Right ventricle myocardium inferior (tissue), 1 donor: ENCODE measurements at places on chromosomes 13 and 19.

DNA sequence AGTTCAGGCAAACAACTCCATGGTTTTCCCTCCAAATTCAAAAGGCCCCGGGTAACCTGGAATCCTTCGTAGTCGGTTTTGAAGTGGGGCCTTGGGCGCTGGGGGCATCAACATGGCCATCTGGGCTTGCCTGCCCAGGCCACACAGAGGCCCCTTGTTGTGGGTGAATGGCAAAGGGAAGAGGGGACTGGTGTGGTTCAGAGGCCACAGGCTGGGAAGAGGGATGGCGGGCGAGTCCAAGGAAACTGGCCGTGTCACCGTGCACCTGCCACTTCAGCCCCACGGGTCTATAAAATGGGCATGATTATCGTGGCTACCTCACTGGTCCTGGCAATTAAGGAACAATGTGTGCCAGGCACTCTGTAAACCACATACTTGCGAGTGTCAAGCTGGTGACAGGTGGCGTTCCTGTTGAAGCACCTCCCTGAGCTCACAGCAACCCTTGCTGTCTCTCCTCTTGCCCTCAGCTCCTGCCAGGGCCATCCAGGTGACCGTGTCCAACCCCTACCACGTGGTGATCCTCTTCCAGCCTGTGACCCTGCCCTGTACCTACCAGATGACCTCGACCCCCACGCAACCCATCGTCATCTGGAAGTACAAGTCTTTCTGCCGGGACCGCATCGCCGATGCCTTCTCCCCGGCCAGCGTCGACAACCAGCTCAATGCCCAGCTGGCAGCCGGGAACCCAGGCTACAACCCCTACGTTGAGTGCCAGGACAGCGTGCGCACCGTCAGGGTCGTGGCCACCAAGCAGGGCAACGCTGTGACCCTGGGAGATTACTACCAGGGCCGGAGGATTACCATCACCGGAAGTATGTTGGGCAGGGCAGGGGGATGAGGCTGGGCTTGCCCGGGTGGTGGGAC, 1.3 kb downstream of the LSR start:
- peak; percentile 35 for DNase-seq

GRCh38 chr13:113373811-113374485, 10.0 kb upstream of the GRTP1 start:
- no peak for DNase-seq

GRCh38 chr13:27522847-27523246, 72.5 kb upstream of the MTIF3 start:
- no peak for DNase-seq

- DNase-seq: peak; percentile 67
Measured at GRCh38 chr19:1495799-1496713, 5.1 kb downstream of the REEP6 start.

DNA sequence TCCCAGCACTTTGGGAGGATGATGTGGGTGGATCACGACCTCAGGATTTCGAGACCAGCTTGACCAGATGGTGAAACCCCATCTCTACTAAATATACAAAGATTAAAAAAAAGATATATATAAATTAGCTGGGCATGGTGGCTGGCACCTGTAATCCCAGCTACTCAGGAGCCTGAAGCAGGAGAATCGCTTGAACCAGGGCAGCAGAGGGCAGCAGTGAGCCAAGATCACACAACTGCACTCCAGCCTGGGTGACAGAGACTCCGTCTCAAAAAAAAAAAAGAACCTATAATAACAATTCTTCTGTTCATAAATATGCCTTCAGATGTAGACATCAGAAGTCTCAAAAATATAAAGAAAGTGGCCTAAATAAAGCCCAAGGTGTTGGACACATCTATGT, 7.6 kb downstream of the ZNF737 start:
- no peak for DNase-seq

DNA sequence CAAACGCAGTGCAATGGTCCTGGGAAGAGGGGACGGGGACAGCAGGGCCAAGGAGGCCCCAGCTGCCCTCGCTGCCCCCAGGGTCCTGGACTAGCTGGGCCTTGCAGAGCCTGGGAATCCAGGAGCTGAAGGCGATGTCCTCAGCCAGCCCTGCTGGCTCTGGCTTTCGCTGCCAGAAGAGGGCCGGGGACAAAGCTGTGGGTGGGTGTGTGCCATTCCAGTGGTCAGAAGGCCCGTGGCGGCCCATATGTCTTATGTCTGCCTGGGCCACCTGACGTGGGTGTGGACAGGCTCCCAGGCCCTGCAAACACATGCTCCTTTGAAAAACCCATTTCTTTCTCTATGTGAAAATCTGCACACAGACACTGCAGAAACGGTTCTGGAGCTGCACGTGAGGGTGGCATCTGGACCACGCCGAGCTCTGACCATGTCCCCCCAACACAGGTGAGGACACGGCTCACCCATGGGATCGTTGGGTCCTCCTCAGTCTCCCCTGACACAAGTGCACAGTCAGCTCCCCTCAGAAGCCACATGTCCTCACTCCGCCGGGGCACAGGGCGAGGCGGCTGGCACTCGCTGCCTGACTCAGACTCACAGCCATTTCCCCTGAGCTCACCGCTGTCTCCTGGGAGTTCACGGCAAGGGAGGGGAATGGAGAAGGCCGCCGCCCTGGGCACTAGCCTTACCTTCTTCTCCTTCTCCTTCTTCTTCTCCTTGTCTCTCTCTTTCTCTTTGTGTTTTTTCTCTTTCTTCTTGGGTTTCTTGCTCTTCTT, 16.9 kb downstream of the IZUMO4 start:
- no peak for DNase-seq

DNA sequence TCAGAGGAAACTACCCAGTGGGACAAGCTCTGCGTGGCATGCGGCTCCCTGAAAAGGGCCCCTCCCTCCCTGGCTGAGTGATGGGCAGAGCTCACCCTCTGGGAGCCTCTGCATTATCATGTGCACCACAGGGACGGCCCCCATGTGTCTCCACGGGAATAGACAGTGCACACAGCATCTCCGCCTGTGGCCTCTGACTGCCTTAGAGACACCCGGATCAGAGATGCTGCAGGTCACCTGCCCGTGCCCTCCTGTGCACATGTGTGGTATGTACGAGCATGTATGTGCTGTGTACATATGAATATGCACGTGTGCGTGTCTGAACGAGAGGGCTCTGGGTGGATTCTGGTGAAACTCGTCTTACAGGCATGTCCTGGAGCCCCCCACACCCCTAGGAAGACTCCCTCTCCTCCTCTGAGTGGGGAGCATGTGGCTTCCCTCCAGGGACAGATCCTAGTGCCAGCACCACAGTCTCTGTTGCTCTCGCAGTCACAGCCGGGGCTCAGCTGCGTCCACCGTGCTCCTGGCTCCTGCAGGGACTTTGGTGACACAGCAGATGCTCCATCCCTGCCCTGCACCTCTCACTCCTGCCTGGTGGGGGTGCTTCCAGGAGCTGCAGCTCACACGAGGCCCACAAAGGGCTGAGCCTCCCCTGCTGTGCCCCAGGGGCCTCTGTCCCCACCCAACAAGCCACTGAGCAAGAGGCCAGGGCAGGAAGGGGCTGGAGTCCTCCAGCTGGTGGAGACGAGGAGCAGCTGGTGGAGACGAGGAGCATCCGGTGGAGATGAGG, 19.6 kb downstream of the C13orf46 start:
- no peak for DNase-seq

DNA sequence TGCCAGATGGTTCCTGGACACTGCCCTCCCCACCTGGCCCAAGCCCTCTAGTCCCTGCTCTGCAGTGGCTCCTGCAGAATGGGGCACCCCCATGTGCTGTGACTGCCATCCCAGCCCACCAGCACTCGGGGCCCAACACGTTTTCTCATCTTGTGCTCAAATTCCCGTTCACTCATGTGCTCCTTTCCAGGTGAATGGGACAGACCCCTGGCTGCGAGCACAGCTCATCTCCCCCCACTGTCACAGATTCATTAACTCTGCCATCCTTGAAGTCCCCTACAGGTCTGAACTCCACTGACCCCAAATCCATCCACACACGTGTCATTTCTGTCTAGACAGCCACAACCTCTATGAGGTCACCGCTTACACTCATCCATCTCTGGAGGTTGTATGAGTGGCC, 23.6 kb downstream of the TUBA3C start:
- no peak for DNase-seq

DNA sequence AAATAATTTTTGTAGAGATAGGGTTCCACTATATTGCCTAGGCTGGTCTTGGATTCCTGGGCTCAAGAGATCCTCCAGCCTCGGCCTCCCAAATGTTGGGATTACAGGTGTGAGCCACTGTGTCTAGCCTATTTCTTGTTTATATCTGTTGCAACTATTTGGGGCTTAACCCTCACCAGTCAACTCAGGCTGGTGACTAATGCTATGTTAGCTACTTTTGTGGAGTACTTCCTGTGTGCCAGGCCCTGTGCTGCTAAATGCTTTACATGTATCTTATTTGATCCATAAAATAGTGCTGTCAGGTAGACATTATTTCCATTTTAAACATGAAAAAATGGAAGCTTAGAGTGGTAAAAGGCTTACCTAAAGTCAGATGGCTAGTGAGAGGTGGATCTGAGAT, 13.8 kb downstream of the CEACAM1 start:
- no peak for DNase-seq

GRCh38 chr13:57846600-57847173, 215.1 kb downstream of the PCDH17 start:
- DNase-seq: no peak

DNA sequence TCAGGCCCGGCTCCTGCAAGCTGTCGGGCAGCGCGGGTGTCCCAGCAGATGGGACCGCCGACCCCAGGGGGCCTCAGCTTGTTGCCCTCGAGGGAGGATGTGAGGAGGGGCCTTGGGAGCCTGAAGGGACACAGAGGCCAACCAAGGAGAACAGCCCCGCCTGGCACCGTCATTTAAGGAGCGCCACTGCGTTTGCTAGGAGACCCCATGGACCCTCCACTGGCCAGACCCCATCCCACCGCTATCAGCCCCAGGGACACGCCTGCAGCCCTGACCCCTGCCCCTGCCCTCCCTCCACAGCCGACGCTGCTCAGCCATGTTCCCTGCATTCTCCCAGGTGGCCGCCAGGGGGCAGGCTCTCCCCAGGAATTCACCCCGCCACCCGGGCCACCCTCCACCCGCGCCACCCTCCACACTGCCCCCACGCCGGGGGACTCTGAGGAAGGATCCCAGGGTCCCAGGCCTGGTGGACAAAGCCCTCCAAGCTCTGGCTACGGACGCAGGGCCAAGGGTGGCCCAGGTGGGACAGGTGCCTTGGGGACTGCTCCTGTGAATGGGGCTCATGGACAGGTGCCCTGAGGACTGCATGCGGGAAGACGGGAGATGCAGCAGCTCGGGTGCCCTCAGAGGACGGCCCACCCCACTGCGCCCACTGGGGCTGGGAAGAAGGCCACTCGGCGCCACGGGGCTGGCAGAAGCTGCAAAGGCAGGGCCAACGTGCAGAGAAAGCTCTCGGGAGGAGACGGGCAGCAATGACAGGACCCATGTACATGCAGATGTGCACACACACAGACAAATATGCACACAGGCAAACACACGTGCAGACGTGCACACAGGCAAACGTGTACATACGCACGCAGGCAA, 34.4 kb downstream of the PIP5K1C start:
- DNase-seq: peak; percentile 85

GRCh38 chr19:49831592-49831991, 13.5 kb downstream of the MED25 start:
- DNase-seq: no peak

DNA sequence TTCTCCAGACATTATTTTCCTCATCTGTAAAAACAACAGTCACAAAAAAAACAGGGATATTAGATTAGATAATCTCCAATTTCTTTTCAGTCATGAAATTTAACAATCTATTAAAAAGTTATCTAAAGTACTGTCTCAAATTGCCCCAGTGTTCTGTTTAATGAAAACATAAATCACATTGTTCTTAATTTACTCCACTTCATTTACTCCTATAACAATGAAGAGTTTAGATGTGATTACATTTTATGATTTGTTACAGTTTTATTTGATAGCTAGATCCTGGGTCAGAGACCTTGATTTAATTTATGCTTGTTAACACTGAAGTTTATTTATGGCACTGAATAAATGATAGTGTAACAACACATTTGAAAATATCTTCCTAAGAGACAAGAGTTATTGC, 230.2 kb upstream of the TRPC4 start:
- no peak for DNase-seq

DNA sequence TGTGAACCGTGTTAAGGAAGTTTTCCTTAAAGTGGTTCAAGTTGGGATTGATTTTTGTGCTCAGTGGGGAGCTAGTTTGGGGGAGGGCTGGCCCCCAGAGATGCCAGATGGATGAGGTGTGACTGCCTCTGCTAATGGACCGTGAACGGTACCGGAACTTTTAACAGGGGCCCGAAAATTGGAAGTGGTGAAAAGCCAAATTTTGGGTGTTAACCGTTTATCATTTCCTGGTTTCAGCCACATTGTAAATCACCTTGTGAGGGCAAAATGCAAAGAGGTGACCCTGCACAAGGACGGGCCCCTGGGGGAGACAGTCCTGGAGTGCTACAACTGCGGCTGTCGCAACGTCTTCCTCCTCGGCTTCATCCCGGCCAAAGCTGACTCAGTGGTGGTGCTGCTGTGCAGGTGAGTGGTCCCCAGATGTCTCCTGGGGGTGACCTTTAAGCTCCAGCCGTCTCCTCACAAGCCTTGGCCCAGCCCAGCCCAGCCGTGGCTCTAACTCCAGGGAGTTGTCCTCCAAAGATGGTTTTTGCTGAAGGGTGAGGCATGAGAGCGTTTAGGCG, 18.2 kb downstream of the UPF1 start:
- peak; percentile 49 for DNase-seq

DNA sequence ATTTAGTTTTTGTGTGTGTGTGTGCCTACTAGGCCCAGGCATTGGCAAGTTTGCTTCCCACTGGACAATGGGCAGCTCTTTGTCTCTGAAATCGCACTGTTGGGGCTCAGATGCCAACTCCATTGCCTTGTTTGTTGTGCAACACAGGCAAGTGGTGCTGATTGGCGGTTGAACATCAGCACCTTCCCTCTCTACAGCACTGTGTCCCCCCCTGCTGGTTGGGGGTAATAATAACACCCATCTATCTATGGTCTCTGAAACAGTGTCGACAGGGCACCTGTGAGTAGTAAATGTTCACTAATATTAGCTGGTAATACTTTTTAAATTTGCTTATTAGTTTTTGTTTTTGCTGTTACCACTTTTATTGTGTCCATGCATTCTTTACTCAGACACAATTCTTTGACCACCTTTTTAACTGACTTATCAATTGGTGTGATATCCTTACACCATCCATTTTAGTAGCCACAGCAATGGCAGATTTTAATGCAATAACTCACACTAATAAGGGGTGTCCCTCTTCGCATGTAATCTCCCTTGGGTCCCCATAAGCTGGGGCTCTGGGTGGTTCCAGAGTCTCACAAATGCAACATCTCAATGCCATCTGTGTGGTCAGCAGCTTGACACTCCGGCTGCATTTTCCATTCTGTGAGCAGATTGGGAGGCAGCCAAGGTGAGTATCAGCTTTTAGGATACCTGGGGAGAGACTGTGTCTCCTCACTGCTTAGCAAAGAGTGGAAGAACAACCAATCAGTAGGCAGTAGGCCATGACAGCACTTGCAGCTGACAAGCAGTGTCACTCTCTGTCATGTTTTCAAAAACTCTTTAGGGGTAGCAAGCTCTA, 47.7 kb upstream of the UQCRFS1 start:
- no peak for DNase-seq
